ENCODE measurements at places on chromosomes 7 and 10.

DNA sequence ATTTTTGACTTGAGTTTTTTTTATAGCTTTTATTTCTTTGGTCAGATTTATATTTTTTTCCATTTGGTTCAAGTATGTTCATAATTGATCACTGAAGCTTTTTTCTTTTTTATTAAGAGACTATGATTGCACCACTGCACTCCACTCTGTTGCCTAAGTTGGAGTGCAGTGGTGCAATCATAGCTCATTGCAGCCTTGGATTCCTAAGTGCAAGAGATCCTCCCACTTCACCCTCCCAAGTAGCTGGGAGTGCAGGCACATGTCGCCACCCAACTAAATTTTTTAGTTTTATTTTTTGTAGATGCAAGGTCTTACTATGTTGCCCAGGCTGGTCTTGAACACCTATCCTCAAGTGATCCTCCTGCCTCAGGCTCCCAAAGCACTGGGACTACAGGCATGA is 97.7 kb upstream of the KIF5B start:
- DNase-seq: no peak

GRCh38 chr7:18521945-18522566 is 26.5 kb downstream of the HDAC9 start:
- no peak for DNase-seq

DNA sequence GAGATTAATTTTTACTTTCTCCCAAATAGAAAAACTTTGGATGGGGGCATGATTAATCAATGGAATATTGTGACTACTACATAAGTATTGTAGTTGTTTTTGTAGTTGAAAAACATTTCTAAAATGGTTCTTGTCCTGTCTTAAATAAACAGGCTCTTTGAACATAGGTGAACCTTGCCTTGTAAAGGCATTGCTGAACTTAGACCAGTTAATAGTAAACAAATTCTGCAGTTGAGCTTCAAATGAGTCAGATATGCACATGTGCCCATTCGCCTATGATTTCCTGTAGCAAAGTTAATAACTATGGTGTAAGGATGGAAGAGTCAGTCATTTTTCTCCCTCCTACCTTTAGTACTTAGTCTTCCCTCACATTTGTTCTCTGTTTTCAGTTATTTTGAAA is 22.6 kb downstream of the CUTC start:
- no peak for DNase-seq

DNA sequence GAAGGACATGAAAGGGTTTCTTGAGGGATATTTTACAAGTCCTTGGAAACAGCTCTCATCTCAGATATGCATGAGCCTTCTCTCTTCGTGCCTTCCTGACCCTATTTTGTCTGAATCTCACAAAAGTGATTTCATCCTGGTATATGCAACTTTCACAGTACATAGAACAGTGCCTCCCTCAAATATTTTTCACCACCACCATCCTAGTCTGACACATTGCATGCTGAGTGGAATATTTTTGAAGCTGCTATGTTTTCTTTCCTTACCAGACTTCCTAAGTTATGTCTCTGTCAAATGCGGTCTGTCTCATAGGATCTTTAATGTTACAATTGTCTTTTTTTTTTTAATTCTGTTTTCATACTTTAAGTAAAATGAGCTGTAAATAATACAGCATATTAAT is 673.3 kb upstream of the LRRN3 start:
- DNase-seq: no peak

- no peak for DNase-seq
Observed at GRCh38 chr7:5695727-5696345, 85.6 kb downstream of the RNF216 start.

- no peak for DNase-seq
Observed at GRCh38 chr7:46432708-46433107, 511.6 kb upstream of the IGFBP3 start.

GRCh38 chr10:29719281-29719675 is 84.5 kb upstream of the SVIL start:
- no peak for DNase-seq

DNA sequence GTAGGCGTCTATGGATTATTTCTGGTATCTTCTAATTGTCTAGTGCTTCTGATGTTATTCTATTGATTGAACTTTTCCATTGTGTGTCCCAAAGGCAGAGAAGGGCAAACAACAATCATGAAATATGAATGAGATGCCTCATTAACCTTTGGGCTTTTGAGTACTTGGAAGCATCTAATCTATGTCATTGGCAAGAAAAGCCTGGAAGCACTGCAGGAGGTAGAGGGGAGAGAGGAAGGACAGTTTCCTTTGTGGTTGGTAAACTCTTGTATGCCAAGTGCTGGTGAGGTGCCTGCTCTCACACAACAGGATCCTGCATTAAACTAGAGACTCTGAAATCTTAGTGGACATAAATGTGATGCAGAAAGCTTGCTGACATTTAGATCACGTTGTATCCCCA is 155.2 kb upstream of the TPK1 start:
- no peak for DNase-seq

DNA sequence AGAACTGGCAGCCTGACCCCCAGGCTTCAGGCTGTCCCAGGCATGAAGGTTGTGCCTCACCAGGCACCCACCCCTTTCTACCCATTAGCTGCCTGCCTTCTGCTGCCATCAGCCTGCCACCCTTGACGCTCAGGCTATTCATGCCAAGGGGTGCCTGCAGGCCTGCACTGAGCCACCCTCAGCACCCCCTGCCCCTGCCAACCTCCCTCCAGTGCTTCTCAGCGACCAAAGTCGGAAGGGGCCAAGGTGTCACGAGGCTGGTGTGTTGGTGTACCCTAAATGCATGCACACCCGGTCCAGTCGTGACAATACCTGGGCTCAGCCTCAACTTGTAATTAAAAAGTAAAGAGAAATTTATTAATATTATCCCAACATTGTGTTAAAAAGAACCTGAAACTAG is 422.7 kb downstream of the ARL4A start:
- DNase-seq: no peak
